Purkinje cell (primary cell): ENCODE measurements at places on chromosomes 5 and 9. TPM values are rescaled to one million over a fixed set of nuclear protein-coding genes. Genes with fewer than 3 reads are reported as not detected.

Gene SETX
- 32.4 and 33.8 TPM in 2 replicates for polyA plus RNA-seq

Gene HAVCR1
- not detected in 2 replicates for polyA plus RNA-seq

Gene SPATA31C1
- polyA plus RNA-seq: not detected in 2 replicates

Gene PPP2R2B
- polyA plus RNA-seq: 115 and 131 TPM in 2 replicates

Gene KLF4
- polyA plus RNA-seq: 2.0 TPM in 1 of 2 replicates, not detected in the other

Gene TAS2R1
- polyA plus RNA-seq: not detected in 2 replicates

Gene GRXCR2
- polyA plus RNA-seq: not detected in 2 replicates

Gene PCDHGA3
- polyA plus RNA-seq: 1.3 and 4.3 TPM in 2 replicates

Gene CFAP90
- 4.6 and 6.3 TPM in 2 replicates for polyA plus RNA-seq
